ENCODE measurements at places on chromosomes 3 and 15.

GRCh38 chr15:52738311-52738710 is 51.8 kb downstream of the ONECUT1 start:
- no peak for DNase-seq

- no peak for DNase-seq
These were observed 1.3 kb upstream of the RBP1 start for GRCh38 chr3:139540651-139541531.

GRCh38 chr15:77239882-77240608 is 169.1 kb upstream of the TSPAN3 start:
- no peak for DNase-seq

DNA sequence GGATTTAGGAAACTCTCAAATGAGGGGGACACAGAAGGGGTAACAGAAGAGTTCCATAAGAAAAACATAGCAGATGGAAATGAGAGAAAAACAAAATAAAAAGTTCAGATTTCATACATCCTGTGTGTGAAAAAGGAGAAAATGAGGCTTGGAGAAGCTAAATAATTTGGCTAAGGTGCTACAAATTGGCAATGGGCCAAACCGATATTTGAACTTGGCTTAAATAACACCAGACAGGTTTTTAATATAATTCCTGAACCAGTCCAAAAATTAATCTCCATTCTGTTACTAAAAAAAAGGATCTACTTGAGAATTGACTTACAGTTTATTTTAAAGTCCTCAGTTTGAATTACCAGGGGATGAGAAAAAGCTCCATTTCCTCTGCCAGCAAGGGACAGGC is 342.9 kb upstream of the DPH6 start:
- no peak for DNase-seq

All from GM12865 (cell line).